Stimulated activated effector memory CD8-positive, alpha-beta T cell treated with anti-CD3 and anti-CD28 coated beads, Interleukin-12 subunit alpha, Interleukin-12 subunit beta, amount 100 ng/mL, for 72 hours (primary cell): ENCODE measurements at places on chromosomes 5 and 9.

GRCh38 chr9:20492772-20493171, 129.5 kb downstream of the MLLT3 start:
- no peak for DNase-seq

- DNase-seq, result no peak
Measured at GRCh38 chr5:157816682-157817386, 42.1 kb downstream of the CLINT1 start.

- no peak for DNase-seq
Measured at GRCh38 chr5:180216646-180217171, 7.7 kb upstream of the RASGEF1C start.

DNA sequence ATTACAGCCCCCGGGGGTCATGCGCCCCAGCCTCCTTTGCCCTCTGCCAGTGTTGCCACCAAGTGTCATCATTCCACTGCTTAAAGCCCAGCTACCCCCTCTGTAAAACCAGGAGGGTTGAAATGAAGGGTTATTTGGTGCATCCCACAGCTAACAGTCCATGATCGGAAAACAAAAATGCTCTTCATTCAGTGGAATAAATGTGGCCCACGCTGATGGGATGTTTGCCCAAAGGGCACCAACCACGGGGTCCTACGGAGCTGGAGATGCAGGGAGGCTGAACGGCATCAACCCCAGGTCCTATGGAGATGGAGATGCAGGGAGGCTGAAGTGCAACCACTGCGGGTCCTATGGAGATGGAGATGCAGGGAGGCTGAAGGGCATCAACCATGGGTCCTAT, 218.5 kb upstream of the IRX1 start:
- DNase-seq, result no peak

- no peak for DNase-seq
Measured at GRCh38 chr5:72723581-72723980, 92.9 kb upstream of the TNPO1 start.

DNA sequence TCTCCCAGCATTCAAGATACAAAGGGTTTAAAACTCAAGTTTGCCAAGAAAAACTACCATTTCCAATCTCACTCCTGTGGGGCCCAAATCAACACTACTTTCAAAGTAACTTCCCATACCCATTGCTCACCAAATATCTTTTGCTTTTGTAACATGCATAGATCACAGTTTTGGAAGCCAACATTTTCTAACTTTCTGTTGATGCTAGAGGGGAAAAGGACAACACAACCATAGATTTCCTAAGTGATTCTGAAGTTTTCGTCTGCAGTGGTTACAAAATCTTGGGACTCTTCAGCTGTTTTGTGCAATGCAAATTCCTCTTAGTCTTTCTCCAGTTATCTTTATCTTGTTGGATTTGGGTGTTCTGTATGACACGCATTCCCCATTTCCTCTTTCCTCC, 94.1 kb upstream of the PAPPA start:
- no peak for DNase-seq

- no peak for DNase-seq
Measured at GRCh38 chr9:28050046-28050445, 476.8 kb upstream of the C9orf72 start.

DNA sequence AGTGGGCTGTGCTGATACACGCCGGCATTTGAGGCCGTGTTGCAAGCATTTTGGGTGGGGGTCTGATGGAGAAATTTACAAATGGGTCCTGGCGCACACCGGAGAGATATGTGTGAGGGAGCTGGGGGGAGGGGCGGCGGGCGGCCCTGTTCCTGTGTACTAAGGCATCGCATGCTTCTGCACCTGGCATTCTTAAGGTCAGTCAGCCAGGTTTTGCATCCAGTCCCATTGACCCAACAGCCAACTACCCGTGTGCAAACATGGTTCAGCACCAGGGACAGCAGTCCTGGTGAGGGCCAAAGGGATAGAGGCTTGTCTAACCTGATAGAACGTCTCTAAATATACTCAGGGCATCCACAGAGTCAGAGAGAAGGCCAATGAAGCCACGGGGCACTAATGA, 839 bp downstream of the GABRG2 start:
- no peak for DNase-seq

- DNase-seq, result no peak
Measured at GRCh38 chr9:124077915-124078572, 66.5 kb downstream of the LHX2 start.

GRCh38 chr5:140339636-140340035, 6.8 kb downstream of the HBEGF start:
- no peak for DNase-seq

- no peak for DNase-seq
Measured at GRCh38 chr5:4738298-4738697, 401.8 kb upstream of the ADAMTS16 start.

- no peak for DNase-seq
Measured at GRCh38 chr9:85016384-85017006, 347.0 kb downstream of the NTRK2 start.

GRCh38 chr5:108700930-108701329, 46.8 kb upstream of the FER start:
- no peak for DNase-seq

DNA sequence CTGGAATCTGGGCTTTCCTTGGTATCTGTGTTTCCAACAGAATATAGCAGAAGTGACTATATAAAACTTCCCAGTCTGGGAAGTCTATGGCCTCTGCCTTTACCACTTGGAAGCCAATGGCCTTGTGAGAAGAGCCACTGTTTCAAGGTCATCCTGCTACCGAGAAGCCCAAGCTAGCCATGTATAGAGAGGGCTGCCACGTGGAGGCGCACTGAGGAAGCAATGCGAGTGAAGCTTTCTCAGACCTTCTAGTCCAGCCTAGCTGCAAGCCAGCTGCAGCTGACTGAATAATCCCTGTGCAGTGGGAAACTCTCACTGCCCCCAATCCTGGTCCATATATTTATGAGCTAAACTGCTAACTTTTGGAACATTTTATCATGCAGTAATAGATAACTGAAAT, 661.8 kb upstream of the RIOK2 start:
- DNase-seq, result no peak

- DNase-seq, result no peak
Measured at GRCh38 chr5:167916261-167916691, 375.2 kb upstream of the WWC1 start.

DNA sequence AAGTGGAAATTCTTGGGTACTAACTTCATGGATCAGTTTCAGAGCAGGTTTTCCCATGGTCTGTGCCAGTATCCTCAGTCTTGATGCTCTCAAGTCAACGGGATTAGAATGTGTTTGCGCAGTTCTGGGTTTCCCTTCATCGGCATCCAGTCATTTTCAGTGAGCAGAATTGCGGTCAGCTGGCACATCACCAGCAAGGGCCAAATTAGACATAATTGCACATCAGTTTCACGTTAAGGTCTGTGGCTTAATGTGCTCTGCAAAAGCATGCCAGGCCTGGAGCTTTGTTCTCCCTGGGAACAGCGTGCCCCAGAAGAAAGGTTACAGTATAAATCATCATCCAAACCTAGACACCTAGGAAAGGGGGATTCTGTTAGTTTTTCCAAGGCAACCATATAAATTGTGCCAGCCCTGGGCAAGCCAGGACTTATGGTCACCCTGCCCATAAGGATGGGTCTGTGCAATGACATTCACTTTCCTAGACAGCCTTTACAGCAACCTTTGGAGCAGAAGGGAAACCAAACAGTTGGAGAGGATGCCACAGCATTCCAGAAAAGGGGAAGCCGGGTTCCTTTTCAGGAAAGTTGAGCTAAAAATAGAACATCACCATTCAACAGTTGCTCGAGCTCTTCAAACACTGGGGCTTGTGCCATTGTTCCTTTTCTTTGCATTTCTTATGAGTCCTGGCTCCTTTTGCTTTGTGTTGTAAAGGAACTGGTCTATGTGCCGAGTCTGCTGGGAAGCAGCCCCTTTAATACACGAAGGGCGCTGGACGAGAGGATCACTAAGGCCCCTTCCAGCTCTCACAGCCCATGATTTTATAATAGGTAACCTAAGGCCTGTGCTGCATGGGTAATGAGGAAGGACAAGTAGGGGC, 23.1 kb downstream of the IQGAP2 start:
- no peak for DNase-seq

GRCh38 chr5:18037718-18038117, 403.5 kb downstream of the TAF11L14 start:
- DNase-seq, result no peak

GRCh38 chr9:134796882-134797281, 83.7 kb upstream of the FCN2 start:
- no peak for DNase-seq

DNA sequence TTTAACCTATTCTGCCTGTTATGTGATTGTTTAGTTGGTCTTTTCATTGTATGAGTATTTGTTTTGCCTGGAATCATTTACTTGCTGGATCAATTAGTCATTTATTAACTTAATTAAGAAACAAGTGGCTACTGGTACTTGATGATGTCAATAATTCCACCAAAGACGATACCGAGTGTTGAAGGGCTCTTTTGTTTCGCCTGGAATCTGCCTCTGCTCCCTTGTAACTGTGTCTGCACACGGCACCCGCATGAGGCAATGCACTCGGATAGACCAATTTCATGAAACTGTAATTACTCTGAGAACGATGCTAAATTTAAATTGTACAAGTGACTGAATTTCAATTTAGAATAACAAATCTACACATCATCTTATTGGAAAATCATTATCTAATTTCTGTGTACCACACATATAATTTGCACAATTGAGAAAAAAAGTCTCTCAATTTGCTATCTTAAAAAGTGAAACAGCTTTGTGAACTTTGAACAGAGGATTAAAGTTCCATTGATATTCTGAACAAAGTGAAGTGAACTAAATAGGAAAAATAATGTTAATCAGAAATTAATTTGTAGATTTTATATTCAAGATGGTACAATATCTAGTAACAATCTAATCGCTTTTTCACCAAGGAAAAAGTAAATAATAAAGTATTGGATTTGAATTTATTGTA, 143.2 kb downstream of the CTNND2 start:
- no peak for DNase-seq

DNA sequence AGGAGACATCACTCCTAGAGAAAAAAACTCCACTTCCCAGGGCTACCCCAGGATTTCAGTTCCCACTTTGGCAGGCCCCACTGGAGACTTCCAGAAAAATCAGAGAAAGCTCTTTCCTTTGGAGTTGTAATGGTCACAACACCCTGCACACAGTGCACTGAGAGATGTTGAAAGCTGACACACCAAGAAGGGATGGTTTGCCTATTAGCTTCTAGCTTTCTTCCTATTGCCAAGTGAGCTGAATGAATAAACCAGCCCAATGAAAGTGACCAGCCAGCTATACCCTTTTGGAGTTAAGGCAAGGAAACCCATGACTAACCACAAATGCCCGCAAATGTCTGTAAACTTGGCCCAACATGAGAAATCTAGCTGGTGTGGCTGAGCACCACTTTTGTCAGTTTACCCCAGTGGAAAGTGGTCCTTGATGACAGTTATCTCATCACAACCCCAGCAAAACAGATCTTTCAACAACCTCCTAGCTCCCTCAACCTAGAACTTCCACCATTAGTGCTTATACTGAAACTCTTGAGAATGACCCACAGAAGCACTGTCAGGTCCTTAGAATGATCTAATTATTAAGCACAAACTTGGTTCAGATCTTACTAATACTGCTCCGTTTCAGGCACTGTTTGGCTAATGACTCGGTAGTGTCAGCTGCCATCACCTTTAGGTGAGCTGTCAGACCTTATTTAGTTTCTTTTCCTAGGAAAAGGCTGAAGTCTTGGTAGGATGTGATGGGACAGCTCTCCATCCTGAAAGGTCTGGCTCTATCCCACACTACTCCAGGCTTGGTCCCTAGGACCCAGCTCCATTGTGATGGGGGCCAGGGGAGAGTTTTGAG, 11.2 kb downstream of the IRF1 start:
- no peak for DNase-seq

DNA sequence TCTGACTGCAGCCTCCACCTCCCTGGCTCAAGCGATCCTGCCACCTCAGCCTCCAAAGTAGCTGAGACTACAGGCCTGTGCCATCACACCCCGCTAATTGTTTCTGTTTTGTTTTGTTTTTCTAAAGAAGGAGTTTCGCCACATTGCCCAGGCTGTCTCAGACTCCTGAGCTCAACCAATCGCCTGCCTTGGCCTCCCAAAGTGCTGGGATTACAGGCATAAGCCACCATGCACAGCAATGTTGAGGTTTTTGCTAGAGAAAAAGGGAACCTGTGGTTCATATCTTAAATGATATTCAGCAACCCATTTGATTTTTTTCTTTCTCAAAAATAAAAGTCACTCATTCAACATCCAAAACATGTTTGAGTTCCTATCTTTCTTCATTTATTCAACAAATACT, 20.4 kb upstream of the DELE1 start:
- no peak for DNase-seq

DNA sequence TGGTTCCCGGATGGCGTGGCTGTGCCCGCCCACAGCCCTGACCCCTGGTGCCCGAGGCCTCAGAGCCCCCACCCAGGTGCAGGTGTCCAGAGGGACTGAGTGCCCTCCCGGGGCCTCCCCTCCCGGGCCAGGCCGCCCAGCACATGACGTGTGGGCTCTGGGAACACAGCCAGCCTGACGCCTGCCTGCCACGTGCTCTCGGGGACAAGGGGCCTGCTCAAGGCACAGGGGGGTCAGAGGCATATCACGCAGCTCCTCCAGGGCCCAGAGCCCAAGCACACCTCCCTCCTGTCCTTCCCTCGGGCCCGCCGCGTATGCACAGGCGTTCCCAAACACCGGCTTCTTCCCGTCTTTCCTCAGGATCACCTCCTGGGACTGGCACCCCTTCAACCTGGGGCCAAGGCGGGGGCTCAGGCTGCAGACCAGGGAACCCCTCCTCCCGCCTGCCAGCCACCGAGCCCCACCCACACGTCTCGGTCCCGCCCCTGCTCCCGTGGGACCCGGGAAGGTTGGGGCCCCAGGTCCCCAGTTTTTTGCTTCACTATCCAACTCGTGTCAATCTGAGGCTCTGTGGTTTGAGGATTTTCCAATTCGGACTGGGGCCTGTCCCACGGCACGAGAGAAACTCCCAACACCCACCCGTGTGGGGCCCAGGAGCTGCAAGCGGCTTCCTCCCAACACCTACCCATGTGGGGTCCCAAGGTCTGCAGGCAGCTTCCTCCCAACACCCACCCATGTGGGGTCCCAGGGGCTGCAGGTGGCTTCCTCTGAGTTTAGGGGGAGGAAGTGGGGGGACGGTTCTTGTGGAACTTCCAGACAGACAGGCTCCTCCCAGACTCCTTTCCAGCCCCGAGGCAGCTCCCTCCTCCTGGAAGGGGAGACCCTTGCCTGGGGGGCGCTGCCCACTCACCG, 1.5 kb downstream of the LCN10 start:
- no peak for DNase-seq

DNA sequence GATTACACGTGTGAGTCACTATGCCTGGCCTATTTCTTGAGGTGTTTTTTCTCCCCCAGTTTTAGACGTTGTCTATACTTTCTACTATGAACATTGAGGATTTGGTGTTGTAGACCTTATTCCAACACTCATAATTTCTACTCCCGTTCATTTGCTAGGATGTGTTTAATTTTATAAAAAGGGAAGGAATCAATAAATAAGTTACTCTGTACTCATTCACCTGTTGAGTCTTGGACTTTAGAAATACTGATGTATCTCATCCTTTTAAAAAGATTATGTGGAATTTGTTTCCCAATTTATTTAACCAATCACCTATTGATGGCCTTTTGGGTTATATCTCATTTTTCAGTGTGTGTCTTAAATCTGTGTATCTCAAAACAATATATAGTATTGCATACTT, 3.2 kb downstream of the CDK7 start:
- no peak for DNase-seq
